ENCODE measurements at places on chromosomes 1 and 21. TPM values are rescaled to one million over a fixed set of nuclear protein-coding genes. Genes with fewer than 3 reads are reported as not detected.

DNA sequence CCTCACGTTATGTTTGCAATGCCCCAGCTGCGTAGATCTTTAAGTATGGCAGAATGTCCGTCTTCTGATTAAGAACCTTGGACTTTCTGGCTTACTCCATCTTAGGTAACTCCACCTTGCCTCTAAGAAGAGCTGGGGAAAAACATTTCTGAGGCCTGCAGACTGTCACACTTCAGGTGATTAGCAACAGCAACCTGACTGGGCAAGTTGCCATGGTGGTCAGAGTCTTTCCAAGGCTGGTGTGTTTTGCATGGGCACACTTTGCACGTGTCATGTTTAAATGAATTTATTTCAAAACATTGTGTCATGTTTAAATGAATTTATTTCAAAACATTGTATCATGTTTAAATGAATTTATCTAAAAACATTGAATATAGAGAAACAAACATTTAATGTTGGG lies 811 bp downstream of the KPRP start:
- no peak for DNase-seq

GRCh38 chr1:233439721-233440120 lies 112.2 kb downstream of the MAP3K21 start:
- DNase-seq: no peak

- DNase-seq: no peak
Observed at GRCh38 chr1:179327196-179327595, 33.6 kb downstream of the SOAT1 start.

FNDC7 gene
- under 0.01 TPM for total RNA-seq

- no peak for DNase-seq
Observed at GRCh38 chr1:152309955-152310354, 15.1 kb downstream of the FLG start.

TDRD5 gene
- total RNA-seq: 0.03 TPM

KRTAP21-2 gene
- total RNA-seq: not detected

NBPF6 gene
- not detected for total RNA-seq

GRCh38 chr1:27428316-27429028 lies 36.0 kb downstream of the GPR3 start:
- no peak for DNase-seq

DNA sequence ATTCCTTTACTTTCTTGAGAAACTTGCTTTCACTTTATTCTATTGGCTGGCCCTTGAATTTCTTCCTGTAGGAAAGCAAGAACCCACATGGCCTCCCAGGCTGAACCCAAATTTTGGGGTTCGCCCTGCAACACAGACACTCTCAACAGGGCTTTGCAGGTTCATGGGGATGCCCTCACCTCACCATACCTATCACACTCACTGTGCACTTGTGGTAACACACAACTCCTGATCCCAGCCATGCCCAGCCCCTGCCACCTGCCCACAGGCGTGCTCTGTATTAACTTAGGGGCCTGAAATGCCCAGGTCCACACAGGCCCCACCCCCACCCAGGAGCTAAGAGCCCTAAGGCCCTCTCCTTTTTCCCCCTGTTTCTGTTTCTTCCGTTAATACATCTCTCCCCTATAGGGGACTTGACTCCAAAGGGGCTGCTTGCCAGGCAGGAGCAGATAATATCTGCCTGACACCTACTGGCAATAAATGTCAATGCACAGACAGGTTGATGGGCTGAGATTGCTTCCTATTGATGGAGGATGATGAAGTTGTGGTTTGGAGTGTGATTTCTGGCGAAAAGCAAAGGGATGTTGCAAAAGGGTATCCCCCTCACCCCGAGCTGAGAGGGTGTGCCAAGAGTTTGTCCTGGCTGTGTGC lies 171.5 kb downstream of the AJAP1 start:
- DNase-seq: no peak

LENEP gene
- total RNA-seq: not detected

KRTAP7-1 gene
- total RNA-seq: not detected

DNA sequence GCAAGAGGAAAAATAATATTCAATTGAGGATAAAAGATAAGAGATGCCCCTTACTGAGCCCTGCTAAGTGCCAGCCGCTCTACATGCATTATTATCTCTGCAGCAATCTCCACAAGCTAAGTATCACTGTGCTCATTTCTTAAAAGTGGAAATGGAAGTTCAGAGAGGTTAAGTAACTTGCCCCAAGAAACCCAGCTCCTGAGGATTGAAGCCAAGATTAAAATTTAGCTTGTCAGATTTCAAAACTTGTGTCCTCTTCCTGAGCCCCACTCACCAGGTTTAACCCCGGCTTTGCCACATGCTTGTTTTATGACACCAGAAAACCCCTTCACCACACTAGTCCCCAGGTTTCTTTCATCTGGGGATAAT lies 11.2 kb upstream of the PAX7 start:
- DNase-seq: no peak

GRIK3 gene
- total RNA-seq: 0.17 TPM

GRCh38 chr1:114453361-114453784 lies 57.6 kb downstream of the TRIM33 start:
- no peak for DNase-seq
